Small intestine (tissue), 16 donors: ENCODE measurements at places on chromosomes 2 and 18. TPM values are rescaled to one million over a fixed set of nuclear protein-coding genes. Genes with fewer than 3 reads are reported as not detected.

- no peak for DNase-seq
- H3K36me3 ChIP-seq: no peaks in the 10 kb centered on the region
- H3K4me1 ChIP-seq: no peaks in the 10 kb centered on the region
- no peak overlapping the region for H3K4me3 ChIP-seq
- no peaks in the 10 kb centered on the region for H3K27me3 ChIP-seq
These were observed 23.3 kb upstream of the DAW1 start for GRCh38 chr2:227848146-227848545.

DNA sequence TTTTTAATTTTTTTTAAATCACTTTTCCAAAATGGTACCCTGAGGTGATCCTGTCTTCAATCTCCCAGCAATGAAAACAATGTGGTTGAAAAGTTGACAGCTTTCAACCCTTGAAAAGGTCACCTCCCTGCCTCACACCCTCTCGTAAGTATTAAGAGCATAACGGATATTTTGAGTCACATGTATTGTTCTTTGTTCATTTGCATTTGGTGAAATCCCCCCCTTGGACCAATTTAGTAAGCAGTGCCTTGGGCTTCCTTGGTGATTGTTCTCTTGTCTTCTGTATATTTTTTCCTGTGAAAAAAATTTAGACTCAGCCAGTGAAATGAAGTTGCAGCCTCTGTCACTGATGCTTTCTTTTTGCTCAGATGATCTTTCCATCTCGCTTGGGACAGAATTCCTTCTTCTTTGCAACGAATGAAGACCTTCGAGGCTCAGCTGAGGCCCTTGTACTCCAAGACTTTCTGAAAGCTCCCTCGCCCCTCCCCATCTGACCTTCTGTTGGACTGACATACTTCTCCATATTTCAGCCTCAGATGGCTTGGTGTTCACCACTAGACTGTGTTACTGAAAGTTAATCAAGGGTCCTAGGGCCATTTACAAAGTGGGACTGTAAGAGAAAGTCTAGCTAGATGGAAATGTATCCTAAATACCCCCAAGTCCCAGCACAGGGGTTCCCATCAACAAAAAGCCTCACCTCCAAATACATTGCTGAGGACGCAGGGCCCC is 158.4 kb downstream of the BCL2 start:
- H3K4me1 ChIP-seq: peaks cover 4% of the 10 kb centered on the region
- H3K27ac ChIP-seq: peak overlapping the region; percentile 73
- H3K27me3 ChIP-seq: no peaks in the 10 kb centered on the region

GRCh38 chr2:138323382-138324067 is 178.0 kb upstream of the SPOPL start:
- no peak overlapping the region for H3K27ac ChIP-seq
- no peaks in the 10 kb centered on the region for H3K27me3 ChIP-seq
- H3K4me1 ChIP-seq: no peaks in the 10 kb centered on the region
- H3K4me3 ChIP-seq: no peak overlapping the region

DNA sequence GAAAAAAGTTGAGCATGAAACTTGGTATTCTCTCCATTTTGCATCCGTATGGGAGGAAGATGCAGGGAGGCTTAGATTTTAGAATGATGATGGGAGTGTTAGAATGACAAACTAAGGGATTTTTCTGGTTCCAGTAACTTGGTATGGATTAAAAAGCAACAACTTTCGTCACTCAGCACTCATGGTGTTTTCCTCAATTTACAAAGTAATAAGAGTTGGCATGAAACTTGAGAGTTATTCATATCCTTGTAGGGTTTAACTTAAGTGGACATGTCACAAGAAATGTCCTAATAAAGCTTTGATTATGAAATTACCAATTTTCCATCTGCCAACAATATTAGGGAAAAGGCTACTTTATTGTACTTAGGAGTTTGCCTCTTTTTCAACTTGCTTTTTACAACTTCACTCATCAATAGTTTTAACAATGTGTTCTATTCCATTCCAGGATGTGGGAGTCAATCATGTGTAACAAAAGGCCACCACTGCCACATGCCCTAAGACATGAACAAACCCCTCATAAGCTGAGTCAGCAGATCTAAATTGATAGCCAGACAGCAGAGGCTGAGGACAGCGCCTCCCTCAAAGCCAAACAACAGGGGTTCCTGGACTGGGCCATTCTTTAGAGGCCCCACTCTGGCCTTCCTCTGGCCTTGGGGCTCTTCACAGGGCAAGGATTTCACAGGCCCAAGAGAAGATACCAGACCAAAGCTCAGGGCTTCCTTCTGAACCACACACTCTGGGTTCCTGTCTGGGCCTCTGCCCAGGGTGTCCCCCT is 265.8 kb downstream of the TNS1 start:
- DNase-seq: no peak
- H3K27me3 ChIP-seq: peaks cover 3% of the 10 kb centered on the region

DNA sequence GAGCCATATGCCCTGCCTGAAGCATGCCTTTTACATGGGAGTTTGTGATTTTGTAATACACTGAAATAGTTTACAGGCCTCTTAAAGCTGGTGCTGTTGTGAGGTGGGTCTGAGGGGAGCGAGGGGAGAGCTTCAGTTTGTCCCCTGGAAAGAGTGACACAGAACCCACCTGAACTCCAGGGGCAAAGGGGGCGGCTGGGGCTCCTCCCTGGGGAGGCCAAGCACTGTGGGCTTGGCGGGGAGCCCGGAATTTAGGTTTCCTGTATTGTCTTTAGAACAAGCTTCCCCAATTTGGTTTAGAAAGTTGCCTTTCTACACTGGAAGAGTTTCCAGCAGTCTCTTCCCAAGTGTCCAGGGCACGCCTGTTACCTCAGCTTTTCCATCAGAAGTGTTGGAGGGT is 75.7 kb downstream of the VAPA start:
- H3K36me3 ChIP-seq: no peaks in the 10 kb centered on the region
- H3K27ac ChIP-seq: no peak overlapping the region
- H3K4me1 ChIP-seq: peaks cover 17% of the 10 kb centered on the region
- H3K4me3 ChIP-seq: no peak overlapping the region

Gene NYAP2
- not detected for polyA plus RNA-seq

Gene ANKRD30B
- 0.01 TPM for polyA plus RNA-seq
